ENCODE measurements at places on chromosomes 13 and 19.

GRCh38 chr13:105543742-105544141 lies 991.7 kb downstream of the EFNB2 start:
- DNase-seq = no peak

- no peak for DNase-seq
These were observed 60.9 kb downstream of the WDFY2 start for GRCh38 chr13:51645154-51645650.

DNA sequence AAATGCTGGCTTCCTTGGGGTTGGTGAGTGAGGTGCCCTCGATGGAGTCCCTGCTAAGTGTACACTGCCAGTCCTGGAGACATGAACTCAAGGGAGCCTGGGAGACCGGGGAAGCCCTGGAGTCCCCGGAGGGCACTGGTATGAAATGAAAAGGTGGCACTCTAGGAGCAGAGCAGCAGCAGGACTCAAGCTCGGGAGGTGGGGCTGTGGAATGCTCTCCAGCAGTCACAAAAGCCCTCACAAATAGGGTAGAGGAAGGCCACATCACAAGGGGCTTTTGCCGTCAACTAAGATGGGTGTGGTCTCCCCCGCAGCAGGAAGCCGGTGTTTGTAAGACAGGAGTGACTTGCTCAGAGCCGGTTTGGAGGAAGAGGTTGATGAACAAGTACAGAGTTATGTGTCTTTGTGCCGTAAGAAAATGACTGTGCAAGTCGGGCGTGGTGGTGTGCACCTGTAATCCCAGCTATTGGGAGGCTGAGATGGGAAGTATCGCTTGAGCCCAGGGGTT lies 19.3 kb downstream of the CCNE1 start:
- no peak for DNase-seq

DNA sequence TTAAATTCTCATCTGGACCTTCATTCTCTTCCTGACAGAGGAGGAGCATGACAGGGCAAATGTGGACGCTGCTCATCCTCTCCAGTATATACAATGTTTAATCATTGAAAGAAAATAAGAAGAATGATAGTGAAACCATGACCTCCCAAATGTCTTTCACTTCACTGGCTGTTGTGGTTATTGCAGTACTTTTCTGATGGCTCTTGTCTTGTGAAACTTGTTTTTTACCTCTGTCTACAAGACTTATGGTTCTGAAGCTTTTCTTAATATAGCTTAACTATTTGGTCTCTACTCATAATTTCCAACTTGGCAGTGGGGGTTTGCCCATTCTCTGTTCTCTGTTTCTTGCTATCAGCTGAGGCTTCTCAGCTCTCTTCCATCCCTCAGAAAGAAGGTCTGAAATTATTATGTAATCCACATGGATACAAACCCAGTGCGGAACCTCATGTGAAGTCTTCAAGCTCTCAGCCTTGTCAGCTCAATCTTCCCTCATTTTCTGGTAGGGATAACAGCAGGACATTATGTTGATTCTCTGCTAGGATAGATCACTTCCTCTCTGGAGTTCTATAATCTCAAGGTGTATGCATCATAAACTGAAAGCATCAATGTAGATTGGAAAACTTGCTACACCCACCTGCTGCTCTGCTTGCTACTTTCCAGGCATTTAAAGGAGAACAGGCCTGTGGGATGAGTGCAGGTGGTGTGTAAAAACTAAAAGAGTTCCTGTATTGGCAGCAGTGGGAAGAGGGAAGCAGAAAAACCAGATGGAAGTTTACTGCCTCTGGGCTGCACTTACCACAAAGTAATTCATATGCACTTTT lies 250.3 kb upstream of the HTR2A start:
- DNase-seq = no peak

DNA sequence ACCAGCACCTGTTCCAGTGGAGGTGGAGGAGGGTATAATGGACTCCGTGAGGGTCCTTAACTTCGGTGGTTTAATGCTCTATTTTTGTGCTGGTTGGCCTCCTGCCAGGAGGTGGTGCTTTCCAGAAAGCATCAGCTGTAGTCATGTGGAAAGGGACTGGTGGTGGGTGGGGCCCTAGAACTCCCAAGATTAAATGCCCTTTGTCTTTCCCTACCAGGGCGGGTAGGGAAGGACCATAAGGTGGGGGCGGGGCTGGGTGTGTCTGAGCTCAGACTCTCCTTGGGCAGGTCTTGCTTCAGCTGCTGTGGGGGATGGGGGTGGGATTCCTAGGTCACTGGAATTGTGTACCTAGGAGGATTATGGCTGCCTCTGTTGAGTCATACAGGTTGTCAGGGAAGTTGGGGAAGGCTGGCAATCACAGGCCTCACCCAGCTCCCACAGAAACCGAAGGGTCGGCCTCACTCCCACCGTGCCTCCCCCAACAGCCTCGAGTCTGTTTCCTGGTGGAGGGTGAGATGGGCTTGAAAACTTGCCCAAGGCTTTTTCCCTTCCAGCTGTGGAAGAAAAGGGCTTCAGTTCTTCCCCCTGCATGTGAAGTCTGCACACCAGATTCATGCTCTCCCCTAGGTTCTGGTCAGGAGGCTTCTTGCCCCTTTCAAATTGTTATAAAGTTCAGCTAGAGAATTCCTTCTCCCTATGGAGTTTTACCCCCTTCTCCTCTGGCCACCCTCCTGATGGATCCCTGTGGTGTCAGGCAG lies 60.3 kb upstream of the CLDN10 start:
- DNase-seq = no peak

GRCh38 chr13:113489549-113490495 lies 689 bp downstream of the DCUN1D2 start:
- DNase-seq = no peak

DNA sequence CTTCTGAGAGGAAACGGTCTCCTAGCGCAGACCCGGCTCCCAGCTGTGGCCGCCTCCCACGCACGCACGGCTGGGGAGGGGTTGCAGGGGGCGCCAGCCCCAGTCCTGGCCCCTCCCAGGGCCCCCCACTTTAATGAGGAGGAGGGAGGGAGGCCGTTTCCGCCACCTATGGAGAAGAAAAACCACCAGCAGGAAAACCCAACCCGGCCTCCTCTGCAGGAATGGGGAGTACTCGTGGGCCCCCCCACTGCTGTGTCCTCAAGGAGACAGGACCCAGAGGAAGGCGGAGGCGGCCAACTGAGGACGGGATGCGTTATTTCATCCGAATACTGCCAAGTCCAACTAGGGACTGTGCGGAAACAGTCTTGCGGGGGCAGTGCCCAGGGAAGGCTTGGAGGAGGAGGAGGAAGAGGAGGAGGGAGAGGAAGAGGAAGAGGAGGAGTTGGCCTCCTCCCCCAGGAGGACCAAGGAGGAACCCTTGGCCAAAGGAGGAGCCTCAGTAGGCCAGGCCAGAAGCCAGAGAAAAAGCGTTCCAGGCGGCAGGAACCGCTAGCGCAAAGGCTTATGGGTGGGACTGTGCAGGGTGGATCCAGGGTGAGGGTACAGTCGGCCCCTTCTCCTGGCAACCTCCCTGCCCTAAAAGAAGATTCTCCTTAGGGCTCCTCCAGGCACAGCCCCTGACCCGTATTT lies 3.9 kb upstream of the SSBP4 start:
- no peak for DNase-seq

GRCh38 chr19:31418055-31418454 lies 68.8 kb upstream of the TSHZ3 start:
- DNase-seq = no peak

GRCh38 chr13:74406420-74406819 lies 272.2 kb upstream of the KLF12 start:
- DNase-seq = no peak

GRCh38 chr19:47109541-47110375 lies 3.8 kb downstream of the ZC3H4 start:
- DNase-seq = no peak

GRCh38 chr13:50527612-50528509 lies 315.6 kb downstream of the DLEU7 start:
- DNase-seq = no peak

DNA sequence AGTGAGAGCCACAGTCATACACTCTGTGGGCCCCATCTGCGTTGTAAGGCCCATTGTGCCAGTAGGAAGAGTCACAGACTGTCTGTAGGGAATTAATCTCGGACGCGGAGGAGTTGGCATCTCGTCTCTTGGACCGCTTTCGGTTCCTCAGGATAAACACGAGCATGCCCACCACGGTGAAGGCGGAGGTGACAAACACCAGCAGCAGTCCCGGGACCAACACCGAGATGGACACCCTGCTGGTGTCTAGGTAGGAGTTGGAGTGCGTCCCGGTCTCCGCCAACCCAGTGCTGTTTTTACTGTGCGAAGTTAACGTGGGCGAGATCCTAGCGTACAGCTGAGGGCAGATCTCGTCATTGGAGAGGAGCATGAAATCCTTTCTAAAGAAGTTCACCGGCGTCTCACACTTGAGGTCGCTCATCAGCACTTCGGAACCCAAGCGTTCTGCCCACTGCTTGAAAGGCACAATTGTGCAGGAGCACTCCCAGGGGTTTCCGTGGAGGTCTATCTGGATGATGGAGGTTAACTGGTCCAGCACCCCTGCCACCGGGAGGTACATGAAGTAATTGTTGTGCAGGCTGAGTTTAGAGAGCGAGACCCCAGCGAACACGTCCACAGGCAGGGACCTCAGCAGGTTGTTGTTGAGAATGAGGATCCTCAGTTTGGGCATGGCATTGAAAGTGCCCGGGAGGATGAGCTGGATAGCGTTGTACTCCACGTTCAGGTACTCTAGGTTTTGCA lies 2.7 kb downstream of the SLITRK1 start:
- no peak for DNase-seq

GRCh38 chr13:54183166-54183565 lies 1154.6 kb downstream of the OLFM4 start:
- no peak for DNase-seq

GRCh38 chr13:36973621-36974295 lies 25.4 kb downstream of the ALG5 start:
- DNase-seq = no peak

DNA sequence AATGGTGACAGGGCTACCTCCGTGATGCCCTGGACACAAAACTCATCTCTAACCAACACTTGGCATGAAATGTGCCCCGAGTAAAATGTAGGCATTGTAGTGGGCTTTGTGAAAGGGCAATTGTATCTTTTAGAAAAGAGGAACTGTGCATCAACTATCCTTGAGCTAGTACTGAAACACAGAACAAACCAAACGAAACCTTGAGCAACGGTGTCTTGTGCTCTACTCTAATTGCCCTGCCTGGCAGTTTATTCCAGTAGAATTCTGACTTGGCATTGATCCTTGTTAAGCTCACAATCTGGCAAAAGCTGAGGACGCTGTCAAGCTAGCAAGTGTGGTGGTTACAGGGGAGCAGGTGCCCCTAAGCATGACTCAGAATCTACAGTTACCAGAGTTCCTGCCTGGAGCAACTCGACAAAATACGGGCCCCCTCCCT lies 707.1 kb upstream of the SPRY2 start:
- DNase-seq = peak; percentile 22

DNA sequence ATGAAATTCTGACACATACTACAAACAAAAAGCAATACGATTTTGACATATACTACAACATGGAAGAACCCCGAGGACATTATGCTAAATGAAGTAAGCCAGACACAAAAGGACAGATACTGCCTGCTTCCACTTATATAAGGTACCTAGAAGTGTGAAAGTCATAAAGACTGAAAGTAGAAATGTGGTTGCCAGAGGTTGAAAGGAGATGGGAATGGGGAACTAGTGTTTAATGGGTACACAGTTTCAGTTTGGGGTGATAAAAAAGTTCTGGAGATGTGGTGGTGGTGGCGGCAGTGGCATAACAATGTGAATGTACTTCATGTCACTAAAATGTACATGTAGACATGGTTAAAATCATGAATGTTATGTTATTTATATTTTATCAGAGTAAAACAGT lies 12.1 kb upstream of the NDFIP2 start:
- DNase-seq = no peak

- no peak for DNase-seq
These were observed 18.6 kb downstream of the TMEM255B start for GRCh38 chr13:113777311-113778260.

- DNase-seq = no peak
These were observed 169.1 kb downstream of the KCTD12 start for GRCh38 chr13:76717092-76717491.

- DNase-seq = no peak
These were observed 5.7 kb downstream of the FPR3 start for GRCh38 chr19:51800473-51801244.

DNA sequence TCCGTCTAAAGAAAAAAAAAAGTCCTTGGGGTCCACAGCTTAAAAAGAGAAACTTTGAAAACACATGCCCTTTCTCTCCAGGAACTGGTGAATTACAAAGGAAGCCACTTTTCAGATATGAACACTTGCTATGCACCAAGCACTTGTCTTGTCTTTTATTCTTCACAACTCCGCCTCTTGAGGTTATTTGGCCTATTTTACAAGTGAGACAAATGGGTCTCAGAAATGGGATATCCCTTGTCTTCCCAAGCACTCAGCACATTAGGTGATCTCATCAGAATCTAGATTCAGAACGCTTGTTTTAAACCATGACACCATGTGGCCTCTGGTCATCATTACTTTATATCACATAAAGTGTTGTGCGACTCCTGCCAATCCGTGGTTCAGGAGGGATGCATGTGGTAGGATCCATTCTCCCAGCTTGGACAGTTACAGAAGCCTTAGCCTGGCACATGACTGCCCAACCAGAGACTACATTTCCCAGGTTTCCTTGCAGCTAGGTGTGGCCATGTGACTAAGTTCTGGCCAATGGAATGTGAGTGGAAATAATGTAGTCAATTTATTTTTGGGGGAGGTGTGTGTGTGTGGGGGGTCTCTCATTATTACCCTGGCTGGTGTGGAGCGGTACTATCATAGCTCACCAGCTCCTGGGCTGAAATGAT lies 13.9 kb downstream of the TSKS start:
- no peak for DNase-seq

Data from D341Med (cell line).